ENCODE measurements at places on chromosomes 16 and 17. TPM values are rescaled to one million over a fixed set of nuclear protein-coding genes. Genes with fewer than 3 reads are reported as not detected.

SMIM22 gene
- total RNA-seq, result 5.6 TPM

CTRB1 gene
- not detected for total RNA-seq

LHX1 gene
- not detected for total RNA-seq

PDIA2 gene
- total RNA-seq, result 2.1 TPM

KIF19 gene
- total RNA-seq, result 0.62 TPM

GNG13 gene
- not detected for total RNA-seq

PRKCB gene
- total RNA-seq, result 28.6 TPM

TNRC6C gene
- 15.5 TPM for total RNA-seq

TLCD2 gene
- 2.3 TPM for total RNA-seq

TP53TG3 gene
- total RNA-seq, result 4.7 TPM
